ENCODE measurements at places on chromosomes 3 and 15.

GRCh38 chr3:187778726-187779125, 33.5 kb upstream of the BCL6 start:
- DNase-seq = no peak

DNA sequence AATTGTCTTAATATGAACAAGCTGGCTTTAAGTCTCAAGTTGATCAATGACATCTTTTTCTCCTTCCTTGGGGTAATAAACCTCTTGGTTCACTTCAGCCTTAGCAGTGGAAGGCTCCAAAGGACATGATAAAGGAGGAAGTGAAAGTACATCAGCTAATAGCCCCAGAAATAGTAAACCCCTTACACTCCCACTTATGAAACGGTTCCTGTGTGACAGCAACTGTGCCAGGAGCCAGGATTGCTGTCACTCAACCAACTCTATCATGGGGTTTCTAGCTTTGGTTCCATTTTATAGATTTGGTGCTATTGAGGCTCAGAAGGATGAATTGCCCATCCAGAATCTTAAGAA, 216.7 kb downstream of the ABHD5 start:
- DNase-seq = no peak

DNA sequence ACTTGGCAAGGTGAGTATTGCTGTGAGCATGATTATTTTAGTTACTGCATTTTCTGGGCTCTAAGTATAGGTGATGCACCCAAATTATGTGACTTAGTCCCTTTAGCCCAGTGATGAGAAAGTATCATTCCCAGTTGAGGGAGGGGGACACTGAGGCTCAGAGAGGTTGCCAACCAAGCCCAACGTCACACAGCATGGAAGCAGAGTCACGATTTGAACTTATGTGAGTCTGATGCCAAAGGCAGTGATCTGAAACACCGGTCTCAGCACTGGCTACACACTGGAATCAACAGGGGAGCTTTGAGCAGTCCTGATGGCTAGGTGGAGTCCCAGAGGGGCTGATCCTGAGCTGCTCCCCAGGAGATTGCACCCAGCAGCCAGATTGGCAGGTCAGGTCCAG, 39.5 kb upstream of the SLC6A6 start:
- no peak for DNase-seq

DNA sequence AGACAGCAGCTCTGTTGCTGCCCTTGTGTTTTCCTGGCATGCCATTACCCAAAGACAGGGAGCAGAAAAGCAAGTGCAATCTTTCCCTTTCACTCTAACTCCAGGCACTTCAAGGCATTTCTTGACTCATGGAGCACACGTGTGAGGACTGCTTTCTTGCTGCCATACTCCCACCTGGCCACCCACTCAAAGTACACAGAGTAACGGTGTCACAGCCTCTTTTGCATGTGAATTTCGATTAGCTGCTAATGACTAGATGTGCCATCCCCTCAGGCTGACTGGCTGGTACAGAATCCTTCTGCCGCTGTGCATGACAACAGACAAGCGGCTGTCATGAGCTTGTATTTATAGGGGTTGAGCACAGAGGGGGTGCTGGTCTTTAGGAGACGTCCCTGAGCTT, 380.6 kb downstream of the CTNNB1 start:
- no peak for DNase-seq

DNA sequence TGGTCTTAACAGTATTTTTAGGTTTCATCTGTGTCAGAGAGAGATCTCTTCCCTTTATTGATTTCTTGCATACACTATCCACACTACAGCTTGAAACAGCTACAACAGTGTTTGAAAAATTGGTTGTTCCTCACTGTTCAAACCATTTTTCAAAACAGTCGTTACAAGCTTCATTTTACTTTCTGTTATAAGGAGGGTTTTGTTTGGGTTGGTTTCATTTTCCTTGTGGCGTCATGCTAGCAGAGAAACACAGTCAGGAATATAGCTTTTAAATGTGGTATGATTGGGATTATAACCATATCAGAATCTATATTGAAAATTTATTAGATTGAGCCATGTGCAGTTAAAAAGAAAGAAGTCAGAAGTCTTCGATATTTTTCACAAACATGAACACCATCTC, 400.6 kb downstream of the ZBTB20 start:
- no peak for DNase-seq

DNA sequence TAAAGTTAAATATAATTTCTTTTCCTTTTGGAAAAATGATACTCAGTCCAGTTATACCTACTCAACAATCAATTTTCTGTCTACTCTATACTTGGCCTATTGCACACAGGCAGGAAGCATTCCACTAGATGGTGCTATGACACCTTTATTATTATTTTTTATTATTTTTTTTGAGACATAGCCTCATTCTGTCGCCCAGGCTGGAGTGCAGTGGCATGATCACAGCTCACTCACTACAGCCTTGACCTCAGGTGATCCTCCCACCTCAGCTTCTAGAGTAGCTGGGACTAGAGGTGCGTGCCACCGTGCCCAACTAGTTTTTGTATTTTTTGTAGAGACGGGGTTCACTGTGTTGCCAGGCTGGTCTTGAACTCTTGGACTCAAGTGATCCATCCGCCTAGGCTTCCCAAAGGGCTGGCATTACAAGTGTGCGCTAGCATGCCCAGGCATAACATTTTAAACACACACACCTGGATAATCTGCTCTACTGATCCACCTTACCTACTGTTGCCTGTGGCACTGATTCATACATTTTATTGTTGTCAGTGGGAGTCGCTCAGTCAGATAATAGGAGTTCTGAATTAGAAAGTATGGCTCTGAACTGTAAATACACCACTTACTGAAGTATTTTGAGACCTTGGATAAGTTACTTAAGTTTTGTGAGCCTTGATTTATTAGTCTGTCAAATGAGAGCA, 56.2 kb downstream of the EIF3J start:
- no peak for DNase-seq

DNA sequence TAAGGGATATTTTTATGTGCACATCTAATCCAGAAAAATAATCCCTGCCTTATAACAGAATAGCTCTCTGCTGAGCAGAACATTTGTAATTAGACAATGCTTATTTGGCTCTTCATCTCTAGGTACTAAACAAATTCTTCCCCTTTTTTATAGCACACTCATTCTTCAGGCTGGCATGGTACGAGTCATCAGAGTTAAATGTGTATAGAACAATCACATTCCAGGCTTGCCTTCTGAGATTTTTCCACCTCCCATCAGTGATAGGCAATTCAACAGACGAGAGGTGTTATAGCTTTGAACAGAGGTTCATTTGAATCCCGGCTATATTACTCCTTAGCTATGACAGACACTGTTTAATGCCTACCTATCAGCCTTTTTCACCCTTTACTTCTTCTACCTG, 21.4 kb upstream of the SPPL2A start:
- DNase-seq = no peak

- no peak for DNase-seq
Measured at GRCh38 chr3:122497425-122497824, 17.3 kb downstream of the KPNA1 start.

DNA sequence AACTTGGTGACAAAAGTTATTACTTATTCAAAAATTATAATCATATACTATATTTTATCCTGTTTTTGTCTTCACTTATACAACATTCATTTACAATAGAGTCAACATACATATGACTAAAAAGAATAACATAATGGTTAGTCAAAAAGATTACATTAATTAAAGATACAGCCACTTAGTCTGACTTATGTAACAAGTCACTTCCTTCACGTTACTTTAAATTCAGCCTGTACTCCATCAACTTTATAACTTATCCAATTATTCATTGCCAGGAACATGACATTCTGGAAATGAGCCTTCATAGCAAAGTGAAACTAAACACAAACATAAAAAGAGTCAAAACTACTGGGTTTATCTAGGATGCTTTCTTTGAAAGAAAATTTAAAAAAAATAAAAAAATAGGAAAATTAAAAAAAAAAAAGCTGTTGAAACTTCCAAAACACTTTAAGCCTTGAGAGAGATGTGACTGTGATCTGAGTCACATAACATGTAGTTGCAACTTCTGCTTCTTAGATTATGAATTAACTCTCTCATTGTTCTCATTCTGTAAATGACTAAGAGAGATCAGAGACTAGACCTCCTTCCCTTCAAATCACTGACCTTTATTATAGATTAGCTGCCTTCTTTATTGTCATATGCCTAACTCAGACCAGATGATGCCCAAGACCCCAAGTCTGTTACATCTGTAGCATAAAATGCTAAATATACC, 107.8 kb downstream of the MYRIP start:
- no peak for DNase-seq

GRCh38 chr3:129059311-129059958, 1.1 kb upstream of the GP9 start:
- DNase-seq = no peak

GRCh38 chr15:89170364-89170763, 51.0 kb downstream of the RLBP1 start:
- no peak for DNase-seq

DNA sequence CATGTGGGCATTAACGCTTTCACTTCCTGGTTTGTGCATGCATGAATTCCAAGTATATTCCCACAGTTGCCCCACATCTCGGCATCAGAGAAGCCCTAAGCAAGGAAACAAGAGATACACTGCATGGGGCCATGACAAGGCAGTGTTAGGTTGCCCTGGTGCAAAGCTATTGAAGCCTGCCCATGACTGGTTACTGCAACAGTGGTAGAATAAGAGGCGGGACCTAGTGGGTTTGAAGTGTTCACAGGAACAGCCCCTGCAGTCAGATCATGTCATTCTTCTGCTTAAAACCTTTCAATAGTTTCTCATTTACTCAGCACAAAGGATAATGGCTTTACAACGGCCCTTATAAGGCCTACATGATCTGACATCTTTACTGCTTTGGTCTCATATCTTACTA, 80.9 kb upstream of the TOPAZ1 start:
- DNase-seq = no peak

DNA sequence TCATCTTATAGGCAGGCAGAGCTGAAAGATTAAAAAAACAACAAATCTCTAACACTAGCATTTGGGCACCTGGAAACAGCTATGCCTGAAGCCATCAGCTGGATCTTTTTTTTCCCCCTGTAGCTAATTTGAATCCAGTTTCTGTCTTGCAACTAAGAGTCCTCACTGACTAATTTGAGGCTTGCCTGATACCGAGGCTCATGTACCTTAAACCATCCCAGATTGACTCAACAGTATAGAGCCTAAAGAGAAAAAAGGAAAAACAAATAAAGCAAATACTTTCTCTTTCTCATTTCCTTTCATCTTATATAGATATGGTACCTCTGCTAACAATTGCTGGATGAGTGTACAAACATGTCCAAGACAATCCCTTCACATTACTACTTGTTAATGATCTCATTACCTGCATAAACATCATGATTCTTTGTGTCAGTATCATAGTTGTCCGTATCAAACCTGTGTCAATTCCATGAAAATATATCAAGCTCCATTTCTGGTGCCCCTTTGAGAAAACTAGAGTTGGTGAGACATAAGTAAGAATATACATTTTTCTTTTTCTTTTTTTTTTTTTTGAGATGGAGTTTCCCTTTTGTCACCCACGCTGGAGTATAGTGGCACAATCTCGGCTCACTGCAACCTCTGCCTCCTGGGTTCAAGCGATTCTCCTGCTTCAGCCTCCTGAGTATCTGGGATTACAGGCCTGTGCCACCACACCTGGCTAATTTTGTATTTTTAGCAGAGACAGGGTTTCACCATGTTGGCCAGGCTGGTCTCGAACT, 43.1 kb downstream of the BHLHE40 start:
- no peak for DNase-seq

DNA sequence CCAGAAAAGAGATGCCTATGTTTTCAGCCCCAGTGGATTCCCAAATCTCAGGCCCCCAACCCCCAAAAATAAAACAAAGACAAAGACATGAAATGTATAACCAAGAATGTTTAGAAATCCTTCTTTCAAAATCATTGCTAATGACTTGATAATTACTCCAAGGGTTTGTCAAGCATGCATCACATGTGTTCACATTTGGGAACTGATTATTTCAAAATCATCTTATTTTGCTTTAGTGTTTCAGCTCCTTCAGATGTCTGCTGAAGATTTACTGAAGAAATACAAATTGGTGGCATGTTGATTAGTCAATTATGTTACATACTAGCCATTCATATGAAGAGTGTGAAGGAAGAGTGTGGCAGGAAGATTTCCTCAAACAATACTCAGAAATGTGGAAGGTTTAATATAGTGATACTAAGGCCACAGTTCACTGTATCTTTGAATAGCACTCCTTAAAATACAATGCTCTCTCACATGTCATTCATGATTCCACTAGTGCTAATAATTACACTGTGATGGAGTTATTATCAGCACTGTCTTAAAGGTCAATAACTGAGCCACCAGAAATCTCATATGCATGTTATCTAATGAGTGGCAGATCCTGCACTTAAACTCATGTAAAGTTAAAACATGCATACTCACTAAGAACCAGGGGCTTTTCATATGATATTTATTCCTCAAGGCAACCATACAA, 134.5 kb upstream of the TGFBR2 start:
- no peak for DNase-seq

- DNase-seq = no peak
Measured at GRCh38 chr3:194277104-194277785, 73.9 kb downstream of the CPN2 start.

- no peak for DNase-seq
Measured at GRCh38 chr3:123350971-123351370, 97.9 kb downstream of the ADCY5 start.

DNA sequence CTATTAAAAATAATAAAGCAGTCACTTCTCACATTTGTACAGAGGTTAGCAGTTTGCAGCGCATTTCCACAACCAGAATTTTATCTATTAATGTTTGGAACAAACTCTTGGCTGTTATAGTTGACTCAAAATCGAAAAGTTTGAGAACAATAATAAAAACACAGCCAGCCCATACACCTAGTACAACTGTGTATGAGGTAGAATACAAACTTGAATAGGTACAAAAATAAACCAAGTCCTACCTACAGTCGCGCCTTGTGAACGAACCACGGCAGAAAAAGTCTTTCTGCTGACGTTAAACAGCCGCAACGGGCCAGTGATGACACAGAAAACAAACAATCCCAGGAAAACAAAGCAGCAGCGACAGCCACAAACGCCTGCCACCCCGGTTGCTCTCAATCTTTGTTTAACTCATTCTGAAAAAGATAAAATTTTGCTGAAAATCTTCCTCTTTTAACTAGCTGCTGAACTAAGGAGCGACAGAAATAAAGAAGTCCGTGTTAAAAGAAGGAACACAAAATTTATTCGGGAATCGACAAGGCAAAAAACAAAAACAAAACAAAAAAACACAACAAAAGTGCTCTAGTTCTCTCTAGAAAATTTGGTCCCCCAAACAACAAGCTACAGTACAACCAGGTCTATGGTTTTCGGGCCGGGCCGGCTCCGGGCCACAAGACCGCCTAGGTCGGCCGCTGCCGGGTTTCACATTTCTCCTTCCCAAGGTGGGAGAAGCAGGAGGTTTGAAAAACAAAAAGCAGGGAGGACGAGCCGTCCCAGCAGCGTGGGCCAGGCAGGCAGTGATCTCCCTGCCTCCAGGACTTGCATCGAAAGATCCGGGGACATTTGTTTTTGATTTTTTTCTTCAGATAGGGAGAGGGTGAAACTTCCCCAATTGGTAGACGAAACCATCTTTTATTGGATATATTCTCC, 2.9 kb downstream of the FOXL2 start:
- no peak for DNase-seq

DNA sequence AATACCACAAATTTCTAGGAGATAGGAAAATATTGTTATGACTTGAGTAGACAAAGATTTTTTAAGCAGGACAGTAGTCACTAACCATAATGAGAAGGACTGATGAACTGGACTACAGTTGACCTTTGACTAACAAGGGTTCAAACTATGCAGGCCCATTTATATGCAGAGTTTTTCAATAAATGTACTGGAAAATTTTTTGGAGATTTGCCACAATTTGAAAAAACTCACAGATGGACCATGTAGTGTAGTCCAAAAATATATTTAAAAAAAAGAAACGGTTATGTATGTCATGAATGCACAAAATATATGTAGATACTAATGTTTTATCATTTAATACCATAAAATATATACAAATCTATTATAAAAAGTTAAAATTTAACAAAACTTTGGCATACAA, 151.8 kb downstream of the LRRN1 start:
- no peak for DNase-seq
